Activated T-helper 17 cell treated with anti-CD3 and anti-CD28 coated beads, Interleukin-2, amount 50 U/mL, for 72 hours (primary cell): ENCODE measurements at places on chromosomes 2 and 18.
A peak's percentile ranks its signal among the peaks of the same experiment; 100 is the strongest.

DNA sequence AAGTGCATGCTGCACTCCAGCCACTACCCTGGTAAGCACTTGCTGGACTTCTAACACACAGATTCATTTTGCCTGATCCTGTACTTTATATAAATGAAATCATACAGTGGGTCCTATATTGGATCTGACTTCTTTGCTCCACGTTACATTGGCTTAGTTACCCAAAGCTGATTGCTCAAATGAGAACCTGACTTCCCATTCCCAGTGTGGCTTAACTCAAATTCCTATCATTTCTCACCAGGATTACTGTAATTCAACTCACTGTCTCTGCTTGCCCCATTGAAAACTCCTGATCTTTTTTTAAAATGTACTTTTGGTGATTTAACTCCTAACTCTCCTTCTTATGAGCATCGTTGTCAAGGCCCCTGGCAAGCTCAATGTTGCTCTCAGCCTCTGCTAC, 1.4 kb downstream of the RSAD2 start:
- H3K4me1 ChIP-seq, result peaks cover 26% of the 10 kb centered on the region
- peak overlapping the region; percentile 78 for H3K4me3 ChIP-seq
- no peak overlapping the region for H3K27ac ChIP-seq
- H3K27me3 ChIP-seq, result no peaks in the 10 kb centered on the region
- H3K36me3 ChIP-seq, result no peaks in the 10 kb centered on the region

DNA sequence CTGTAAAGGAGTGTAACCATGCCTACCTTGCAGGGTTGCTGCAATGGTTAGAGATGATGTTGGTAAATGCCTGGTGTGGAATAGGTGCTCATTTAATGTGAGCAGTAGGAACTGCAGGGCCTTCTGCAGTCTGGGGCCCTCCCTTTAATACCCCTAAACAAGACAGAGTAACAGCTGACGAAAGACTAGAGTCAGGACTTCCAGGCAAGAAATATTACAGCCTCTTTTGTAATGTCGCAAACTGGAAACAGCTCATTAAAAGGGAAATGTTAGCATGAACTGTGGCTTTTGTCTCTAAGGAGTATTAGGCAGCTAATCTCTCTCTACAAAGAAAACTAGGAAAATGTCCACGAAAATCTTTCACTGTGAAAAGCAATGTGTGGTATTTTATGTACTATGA, 26.0 kb downstream of the MARCO start:
- ATAC-seq, result no peak
- H3K27me3 ChIP-seq, result peaks cover 16% of the 10 kb centered on the region
- H3K4me3 ChIP-seq, result no peak overlapping the region
- no peaks in the 10 kb centered on the region for H3K36me3 ChIP-seq

DNA sequence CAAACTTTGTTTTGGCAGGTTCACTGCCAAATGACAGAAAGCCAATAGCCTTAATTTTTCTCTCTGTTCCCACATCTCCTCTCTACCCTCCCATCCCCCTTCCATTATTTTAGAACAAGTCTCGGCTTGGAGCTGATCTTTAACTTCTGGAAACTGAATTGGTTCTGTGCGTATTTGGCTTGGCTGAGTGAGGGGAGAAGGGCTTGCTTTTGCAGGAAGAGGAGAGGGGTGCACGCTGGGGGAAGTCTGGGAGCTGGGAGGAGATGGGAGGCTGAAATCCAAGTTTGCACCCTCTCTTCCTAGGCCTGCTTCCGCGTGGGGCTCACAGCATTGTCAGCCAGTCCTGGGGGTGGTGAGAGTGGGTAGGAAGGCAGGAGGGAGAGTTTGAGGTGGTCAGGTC, 176.1 kb upstream of the SPRED2 start:
- H3K27me3 ChIP-seq, result peaks cover 8% of the 10 kb centered on the region
- no peaks in the 10 kb centered on the region for H3K36me3 ChIP-seq
- no peak for ATAC-seq
- no peak overlapping the region for H3K4me3 ChIP-seq

GRCh38 chr2:137154946-137155345, 389.6 kb downstream of the THSD7B start:
- no peak overlapping the region for H3K4me3 ChIP-seq
- H3K27ac ChIP-seq, result no peak overlapping the region
- H3K4me1 ChIP-seq, result no peaks in the 10 kb centered on the region
- no peaks in the 10 kb centered on the region for H3K27me3 ChIP-seq
- no peak for ATAC-seq
- no peaks in the 10 kb centered on the region for H3K36me3 ChIP-seq
